ENCODE measurements at places on chromosomes 7 and 10.

DNA sequence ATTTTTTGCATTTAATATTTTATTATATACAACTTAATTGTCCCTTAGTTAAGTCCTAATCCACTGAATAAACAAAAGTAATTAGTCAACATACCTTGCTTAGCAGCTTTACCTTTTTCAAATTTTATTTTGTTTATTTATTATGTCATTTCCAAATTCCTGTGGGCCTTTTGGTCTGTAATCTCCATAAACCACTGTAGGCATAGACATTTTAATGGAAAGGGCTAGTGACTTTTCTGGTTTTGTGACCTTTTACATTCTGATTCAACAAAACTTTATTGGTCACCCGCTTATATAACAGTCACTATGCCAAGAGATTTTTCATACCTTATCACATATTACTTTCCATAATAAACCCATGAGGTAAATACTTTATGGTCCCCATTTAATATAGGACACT, 181.3 kb upstream of the PRPS1L1 start:
- H3K27me3 ChIP-seq: no peaks in the 10 kb centered on the region
- H3K4me1 ChIP-seq: no peaks in the 10 kb centered on the region
- no peak overlapping the region for H3K27ac ChIP-seq
- no peak overlapping the region for H3K4me3 ChIP-seq
- DNase-seq: no peak

DNA sequence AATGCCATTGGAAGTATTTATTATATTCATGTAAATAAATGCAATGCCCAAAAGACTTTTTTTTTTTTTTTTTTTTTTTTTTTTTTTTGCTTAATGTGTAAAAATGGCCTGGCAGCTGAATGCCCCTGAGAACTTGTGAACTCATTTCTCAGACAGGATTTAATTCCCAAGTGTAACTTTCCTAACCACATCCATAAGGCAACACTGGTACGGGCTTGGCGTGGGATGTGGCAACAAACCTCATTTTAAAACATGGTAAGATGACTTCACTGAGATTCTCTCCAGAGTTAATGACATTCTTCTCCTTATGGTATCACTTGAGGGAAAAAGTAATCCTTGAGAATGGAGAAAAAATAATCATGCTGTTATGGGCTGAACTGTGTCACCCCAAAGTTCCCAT, 150.4 kb downstream of the DGKI start:
- H3K4me3 ChIP-seq: no peak overlapping the region
- no peak overlapping the region for H3K27ac ChIP-seq

- DNase-seq: no peak
- no peaks in the 10 kb centered on the region for H3K36me3 ChIP-seq
- H3K4me3 ChIP-seq: no peak overlapping the region
- H3K27ac ChIP-seq: no peak overlapping the region
- no peaks in the 10 kb centered on the region for H3K27me3 ChIP-seq
Observed at GRCh38 chr7:28953633-28954032, 4.5 kb downstream of the TRIL start.

- peaks cover 3% of the 10 kb centered on the region for H3K4me1 ChIP-seq
- H3K4me3 ChIP-seq: no peak overlapping the region
- DNase-seq: peak; percentile 92
- no peak overlapping the region for H3K27ac ChIP-seq
- no peaks in the 10 kb centered on the region for H3K36me3 ChIP-seq
- no peaks in the 10 kb centered on the region for H3K27me3 ChIP-seq
Observed at GRCh38 chr7:37198906-37199485, 249.7 kb downstream of the ELMO1 start.

- DNase-seq: no peak
- H3K36me3 ChIP-seq: no peaks in the 10 kb centered on the region
- no peak overlapping the region for H3K27ac ChIP-seq
- H3K4me1 ChIP-seq: no peaks in the 10 kb centered on the region
Observed at GRCh38 chr7:3683546-3684539, 382.8 kb downstream of the SDK1 start.

GRCh38 chr7:147571436-147572185, 1019.0 kb upstream of the C7orf33 start:
- no peak overlapping the region for H3K4me3 ChIP-seq
- no peak for DNase-seq
- H3K36me3 ChIP-seq: no peaks in the 10 kb centered on the region
- no peaks in the 10 kb centered on the region for H3K4me1 ChIP-seq

GRCh38 chr10:33347211-33347610, 12.7 kb upstream of the NRP1 start:
- H3K36me3 ChIP-seq: no peaks in the 10 kb centered on the region
- DNase-seq: no peak
- H3K27me3 ChIP-seq: no peaks in the 10 kb centered on the region
- H3K27ac ChIP-seq: no peak overlapping the region

GRCh38 chr7:154777489-154777888, 225.4 kb downstream of the PAXIP1 start:
- H3K27me3 ChIP-seq: no peaks in the 10 kb centered on the region
- no peak overlapping the region for H3K27ac ChIP-seq
- no peaks in the 10 kb centered on the region for H3K36me3 ChIP-seq
- H3K4me3 ChIP-seq: no peak overlapping the region
- H3K4me1 ChIP-seq: no peaks in the 10 kb centered on the region
- DNase-seq: no peak
